Glomerular endothelial cell (primary cell): ENCODE measurements at places on chromosomes 1 and 21. TPM values are rescaled to one million over a fixed set of nuclear protein-coding genes. Genes with fewer than 3 reads are reported as not detected.

Gene ATP1A2
- not detected in 2 replicates for total RNA-seq

Gene RGS8
- total RNA-seq = not detected in 2 replicates

DNA sequence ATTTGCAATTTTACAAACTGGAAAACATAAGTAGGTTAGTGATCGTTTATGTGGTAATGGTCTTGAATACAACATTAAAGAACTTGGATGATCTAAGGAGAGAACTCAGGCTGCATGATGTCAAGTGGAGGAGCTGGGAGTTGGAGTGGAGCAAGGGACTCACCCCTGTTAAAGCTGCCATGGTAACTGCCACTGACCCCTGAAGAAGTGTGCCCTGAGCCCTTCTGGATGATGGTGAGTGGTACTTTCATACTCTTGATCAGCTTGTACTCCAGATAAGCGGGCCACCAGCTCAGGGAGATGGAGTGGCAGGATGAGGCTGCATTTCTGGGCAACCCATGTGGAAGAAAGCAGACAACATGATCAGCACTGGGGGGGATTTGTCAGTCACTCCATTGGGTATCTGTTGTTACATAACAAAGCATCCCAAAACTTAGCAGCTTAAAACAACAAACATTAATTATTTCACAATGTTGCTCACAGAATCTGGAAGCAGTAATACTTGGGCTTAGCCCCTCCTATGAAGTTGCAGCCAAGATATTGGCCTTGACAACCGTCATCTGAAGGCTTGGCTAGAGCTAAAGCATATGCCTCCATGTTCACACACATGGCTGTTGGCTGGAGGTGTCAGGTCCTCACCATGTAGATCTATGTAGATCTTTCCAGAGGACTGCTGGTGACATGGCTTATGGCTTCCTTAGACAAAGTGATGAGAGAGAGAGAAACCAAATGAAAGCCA, 213.8 kb downstream of the DUSP10 start:
- no peak for DNase-seq

- no peak for DNase-seq
Measured at GRCh38 chr1:153058154-153058553, 842 bp upstream of the SPRR2A start.

- DNase-seq = no peak
Measured at GRCh38 chr1:179007233-179007632, 18.5 kb upstream of the FAM20B start.

GRCh38 chr21:25036775-25037174, 570.5 kb downstream of the MRPL39 start:
- no peak for DNase-seq

DNA sequence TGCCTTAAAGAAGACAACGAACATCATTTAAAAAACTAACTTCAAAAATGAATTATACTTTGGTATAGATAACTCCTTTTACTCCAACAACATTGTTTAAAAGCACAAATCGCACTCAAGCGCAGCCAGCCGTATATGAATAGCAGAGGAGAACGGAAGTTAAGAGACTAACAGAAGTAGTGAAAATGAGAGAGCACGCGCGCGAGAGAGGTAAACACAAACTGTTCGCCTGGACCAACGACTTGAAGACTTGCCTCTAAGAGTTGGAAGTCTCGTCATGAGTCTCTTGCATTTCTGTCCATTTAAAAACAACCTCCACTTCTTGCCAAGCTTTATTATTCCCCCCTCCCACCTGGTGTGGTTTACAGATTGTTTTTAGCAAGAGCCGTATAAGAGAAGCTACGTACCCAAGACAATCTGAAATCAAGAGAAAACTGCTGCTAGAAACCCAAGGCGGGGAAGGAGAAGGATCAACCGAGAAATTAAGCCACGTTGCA, 479 bp downstream of the SELENOF start:
- no peak for DNase-seq

DNA sequence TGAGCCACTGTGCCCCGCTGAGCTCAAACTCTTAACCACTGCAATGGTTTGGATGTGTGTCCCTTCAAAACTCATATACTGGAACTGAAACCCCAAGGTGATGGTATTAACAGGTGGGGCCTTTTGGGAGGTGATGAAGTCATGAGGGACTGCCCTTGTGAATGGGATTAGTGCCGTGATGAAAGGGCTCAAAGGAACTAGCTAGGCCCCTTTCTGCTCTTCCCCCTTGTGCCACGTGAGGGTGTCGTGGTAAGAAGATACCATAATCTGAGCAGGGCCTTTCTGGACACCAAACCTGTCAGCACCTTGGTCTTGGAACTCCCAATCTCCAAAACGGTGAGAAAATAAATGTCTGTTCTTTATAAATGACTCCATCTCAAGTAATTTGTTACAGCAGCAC, 45.5 kb upstream of the SPOCD1 start:
- no peak for DNase-seq
